Activated gamma-delta T cell treated with Interleukin-2 at 50 U/mL for 16 hours (primary cell): ENCODE measurements at places on chromosomes 6 and 20.

DNA sequence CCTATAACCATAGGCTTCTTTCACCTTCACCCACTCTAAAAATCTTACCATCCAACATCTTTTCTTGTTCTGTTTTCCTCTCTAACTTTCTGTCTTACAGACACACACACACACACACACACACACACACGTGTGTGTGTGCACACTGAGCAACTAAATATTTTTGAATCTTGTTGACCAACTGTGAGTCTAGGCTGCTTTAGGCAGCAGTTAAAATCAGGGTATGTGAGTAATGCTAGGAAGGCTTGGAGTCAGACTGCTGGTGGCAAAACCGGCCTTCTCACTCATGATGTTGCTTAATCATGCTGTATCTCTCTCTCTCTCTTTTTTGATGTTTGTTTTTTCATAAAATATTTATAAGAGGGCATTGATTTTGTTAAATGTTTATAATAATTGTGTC is 103.1 kb upstream of the TBX18 start:
- no peak for DNase-seq

DNA sequence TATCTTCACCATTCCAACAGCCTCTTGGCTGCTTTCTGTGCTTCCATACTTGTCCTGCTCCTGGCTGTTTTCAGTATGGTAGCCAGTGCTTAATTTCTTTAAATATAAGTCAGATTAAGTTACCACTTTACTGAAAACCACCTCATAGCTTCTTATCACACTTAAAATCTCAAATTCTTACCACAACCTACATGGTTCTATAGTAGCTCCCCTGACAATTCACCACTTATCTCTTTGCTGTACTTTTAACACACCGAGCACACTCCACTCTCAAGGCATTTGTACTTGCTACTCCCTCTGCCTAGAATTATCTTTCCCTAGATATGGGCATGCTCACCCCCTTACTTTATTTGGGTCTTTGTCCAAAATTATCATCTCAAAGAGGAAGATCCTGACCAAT is 369.0 kb downstream of the TENT5A start:
- DNase-seq, result no peak

- DNase-seq, result no peak
Observed at GRCh38 chr20:7180256-7181045, 413.0 kb downstream of the BMP2 start.

- DNase-seq, result no peak
Observed at GRCh38 chr6:118902726-118903125, 8.8 kb downstream of the ASF1A start.

GRCh38 chr6:30823534-30823865 is 60.8 kb upstream of the DDR1 start:
- DNase-seq, result no peak

DNA sequence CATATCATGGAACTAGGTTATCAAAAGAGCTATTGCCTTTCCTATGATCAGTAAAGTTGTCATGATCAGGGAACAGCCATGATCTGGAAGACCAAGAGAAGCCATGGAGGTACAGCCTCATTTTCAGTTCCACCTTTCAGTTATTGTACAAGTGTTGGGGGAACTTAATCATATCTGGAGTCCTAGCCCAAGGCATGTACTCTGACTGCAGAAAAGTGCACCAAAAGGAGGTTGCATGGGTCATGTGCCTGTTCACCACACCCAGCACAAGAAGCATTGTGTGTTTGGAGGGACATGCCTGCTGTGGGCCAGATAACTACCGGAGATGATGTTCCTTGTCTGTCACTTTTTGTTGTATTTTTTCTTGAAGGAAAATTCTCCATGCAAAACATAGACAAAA is 185.8 kb upstream of the MAN1A1 start:
- DNase-seq, result no peak

DNA sequence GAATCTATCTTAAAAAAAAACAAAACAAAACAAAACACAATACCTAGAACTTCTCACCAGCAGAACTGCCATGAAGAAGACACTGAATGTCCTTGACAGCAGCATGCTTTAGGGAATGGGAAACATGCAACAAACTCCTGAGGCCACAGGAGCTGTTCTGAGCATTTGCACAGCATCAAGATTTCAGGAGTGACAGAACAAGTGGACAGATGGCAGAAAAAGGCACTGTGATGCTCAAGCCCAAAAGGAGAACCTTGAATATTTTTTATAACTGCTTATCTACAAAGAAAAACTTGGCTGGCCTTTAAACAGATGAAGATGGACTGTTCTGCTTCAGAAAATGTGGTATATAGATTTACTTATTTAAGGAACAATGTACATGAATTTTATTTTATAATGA is 158.9 kb downstream of the RALGAPA2 start:
- no peak for DNase-seq

DNA sequence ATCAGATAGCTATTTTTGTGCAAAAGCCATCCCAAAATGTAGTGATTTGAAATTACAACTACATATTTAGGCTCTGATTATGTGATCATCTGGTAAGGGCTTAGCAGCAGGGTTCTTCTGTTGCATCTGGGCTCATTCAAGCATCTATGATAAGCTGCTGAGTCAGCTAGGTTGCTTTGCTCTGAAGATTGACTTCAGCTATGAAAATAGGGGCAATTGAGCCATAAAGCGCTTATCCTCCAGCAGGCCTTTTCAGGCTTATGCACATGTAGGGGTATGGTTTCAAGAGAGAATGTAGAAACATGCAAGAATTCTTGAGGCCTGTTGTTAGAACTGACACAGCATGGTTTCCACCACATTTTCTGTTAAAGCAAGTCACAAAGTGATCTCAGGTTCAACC is 114.1 kb downstream of the PLCB1 start:
- no peak for DNase-seq

DNA sequence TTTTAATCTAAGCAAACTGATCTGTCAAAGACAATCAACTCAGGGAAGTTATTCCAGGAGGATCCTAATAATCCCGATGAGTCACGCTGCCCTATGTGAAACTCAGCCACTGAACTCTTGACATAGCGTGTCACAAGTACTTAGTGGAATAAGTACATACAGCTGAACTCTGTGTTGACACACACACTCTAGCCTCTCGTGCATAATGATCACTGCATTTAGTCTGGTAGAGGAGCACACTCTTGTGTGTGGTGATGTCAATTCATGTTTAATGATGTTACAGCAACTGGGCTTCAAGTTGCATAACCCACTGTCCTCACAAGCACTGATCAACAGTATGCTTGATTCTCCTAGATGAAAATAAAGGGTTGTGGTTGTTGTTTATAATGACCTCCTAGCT is 148.3 kb downstream of the HACE1 start:
- DNase-seq, result no peak

- no peak for DNase-seq
Observed at GRCh38 chr6:37548067-37548674, 48.5 kb upstream of the CCDC167 start.

GRCh38 chr20:56195946-56196345 is 52.6 kb upstream of the MC3R start:
- DNase-seq, result no peak

DNA sequence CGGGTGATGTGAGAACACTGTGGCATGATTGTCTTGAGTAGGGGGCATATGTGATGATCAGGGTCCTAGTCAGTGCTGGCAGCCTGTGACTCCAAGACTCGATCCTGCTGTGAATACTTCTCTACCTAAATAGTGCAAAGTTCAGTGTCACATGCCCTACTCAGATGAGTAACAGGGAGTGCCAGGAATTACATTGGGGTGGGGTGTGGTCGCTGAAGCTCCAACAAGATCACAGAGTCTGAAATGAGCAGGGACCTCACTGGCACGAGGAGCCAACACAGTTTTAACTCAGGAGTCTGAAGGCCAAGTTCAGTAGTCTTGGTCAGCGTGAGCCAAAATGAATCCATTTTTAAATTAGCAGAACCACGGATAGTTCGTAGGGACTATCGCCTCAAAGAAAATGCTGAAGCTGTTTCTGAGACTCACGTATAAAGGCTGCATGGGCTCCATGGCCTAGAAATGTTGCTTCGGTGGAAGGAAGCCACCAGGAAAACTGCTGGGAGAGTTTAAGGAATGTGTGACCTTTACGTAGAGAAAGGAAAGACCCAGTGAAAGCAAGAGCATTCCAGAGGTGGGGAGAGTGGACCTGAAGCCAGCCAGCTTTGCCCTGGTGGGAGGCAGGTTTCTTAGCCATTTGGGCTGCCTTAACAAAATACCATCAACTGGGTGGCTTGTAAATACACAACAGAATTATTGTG is 72.2 kb downstream of the RPP40 start:
- no peak for DNase-seq

DNA sequence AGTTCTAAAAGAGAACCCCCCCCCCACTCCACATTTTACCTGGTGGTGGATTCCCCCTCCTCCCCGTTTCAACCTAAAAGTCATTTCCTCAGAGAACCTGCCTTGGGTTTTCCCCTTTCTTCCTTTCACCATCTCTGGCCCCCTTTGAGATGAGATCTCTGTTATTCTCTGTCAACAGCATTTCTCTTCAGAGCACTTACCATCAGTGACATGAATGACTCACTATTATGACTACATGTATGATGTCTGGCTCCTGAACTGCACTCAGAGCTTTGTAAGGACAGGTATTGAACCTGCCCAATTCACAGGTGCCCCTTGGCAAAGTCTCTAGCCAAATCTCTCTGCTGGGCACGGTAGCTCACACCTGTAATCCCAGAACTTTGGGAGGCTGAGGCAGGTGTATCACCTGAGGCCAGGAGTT is 61.4 kb upstream of the JARID2 start:
- no peak for DNase-seq

GRCh38 chr20:62332989-62333819 is 30.4 kb downstream of the ADRM1 start:
- no peak for DNase-seq

DNA sequence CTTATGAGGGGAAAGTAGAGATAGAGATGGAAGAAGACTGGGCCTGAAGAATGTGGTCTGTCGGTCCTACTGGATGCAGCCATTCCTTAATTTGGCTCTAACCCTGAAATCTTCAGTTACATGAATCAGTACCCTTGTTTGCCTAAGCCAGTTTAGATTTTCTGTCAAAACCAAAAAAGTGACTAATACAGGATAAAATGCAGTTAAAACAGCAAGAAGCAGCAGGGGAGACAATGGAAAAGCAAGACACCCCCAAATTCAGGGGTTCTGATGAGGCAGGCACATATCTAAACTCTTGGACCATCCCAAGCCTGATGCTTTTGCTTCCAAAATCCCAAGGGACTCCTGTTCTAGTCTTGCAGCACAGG is 17.4 kb upstream of the UBE2V1 start:
- DNase-seq, result no peak

DNA sequence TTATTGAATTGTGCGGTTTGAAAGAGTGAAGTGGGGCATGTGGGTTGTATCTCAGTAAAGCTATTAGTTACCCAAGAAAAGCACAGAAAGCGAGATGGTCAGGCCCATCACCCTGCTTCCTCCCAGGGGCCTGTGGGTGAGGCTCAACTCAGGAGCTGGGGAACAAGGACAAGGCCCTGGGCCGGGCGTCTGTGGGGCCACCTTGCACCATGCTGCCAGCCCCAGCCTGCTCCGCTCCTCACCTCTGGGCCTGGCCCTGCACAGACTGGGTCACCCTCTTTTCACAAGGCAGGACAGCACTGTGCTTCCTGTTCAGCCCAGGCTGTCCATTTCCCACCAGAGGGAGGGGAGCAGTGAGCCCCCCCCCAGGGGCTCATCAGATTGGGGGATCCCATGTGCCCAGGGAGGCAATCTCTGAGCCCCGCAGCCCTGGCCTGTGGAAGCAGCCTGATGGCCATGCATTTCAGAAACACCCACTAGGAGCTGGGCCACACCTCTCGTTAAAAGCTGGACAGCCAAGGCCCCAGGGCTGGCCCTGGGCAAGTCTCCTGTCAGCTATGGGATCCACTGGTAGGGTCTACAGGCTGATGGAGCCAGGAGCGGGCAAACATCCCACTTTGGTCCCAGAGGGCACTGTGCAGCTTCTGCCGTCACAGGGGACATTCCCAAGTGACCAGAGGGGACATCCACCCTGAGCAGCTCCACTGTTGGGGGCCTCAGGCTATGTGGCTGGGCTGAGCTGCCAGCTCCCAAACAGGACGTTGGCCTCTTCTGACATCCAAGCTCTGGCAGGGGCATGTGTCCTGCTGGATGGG is 55.9 kb downstream of the YTHDF1 start:
- DNase-seq, result no peak

DNA sequence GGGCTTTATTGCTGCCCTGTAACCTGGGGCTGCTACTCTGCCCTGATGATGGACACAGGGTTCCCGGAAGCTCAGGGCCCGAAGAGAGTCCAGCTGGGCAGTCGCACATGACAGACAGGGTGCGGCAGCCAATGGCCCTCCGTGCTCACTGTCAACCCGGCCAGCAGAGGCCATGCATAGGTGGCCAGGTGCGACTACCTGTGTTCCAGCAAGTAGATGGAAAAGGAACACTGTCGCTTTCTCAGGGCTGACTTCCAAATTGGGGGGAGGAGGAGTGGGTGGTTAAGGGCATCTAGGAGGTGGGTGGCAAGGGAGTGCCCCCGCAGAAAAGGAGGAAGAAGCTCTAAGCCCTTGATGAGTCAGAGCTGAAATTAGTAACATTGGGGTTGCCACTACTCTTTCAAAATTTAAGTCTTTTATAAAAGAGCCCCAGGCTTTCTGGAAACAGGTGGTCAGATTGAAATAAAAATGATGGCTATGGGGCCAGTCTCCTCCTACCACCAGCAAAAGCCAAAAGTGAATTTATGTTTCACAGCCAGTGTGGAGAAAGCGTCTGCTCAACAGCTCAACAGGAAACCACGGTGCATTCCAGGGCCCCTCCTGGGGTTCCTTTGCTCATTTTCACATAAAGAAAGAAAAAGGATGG is 2.3 kb upstream of the RAMACL start:
- no peak for DNase-seq

GRCh38 chr6:136644597-136644952 is 94.4 kb upstream of the MAP7 start:
- no peak for DNase-seq

GRCh38 chr6:13378669-13379590 is 50.6 kb upstream of the TBC1D7 start:
- DNase-seq, result no peak

DNA sequence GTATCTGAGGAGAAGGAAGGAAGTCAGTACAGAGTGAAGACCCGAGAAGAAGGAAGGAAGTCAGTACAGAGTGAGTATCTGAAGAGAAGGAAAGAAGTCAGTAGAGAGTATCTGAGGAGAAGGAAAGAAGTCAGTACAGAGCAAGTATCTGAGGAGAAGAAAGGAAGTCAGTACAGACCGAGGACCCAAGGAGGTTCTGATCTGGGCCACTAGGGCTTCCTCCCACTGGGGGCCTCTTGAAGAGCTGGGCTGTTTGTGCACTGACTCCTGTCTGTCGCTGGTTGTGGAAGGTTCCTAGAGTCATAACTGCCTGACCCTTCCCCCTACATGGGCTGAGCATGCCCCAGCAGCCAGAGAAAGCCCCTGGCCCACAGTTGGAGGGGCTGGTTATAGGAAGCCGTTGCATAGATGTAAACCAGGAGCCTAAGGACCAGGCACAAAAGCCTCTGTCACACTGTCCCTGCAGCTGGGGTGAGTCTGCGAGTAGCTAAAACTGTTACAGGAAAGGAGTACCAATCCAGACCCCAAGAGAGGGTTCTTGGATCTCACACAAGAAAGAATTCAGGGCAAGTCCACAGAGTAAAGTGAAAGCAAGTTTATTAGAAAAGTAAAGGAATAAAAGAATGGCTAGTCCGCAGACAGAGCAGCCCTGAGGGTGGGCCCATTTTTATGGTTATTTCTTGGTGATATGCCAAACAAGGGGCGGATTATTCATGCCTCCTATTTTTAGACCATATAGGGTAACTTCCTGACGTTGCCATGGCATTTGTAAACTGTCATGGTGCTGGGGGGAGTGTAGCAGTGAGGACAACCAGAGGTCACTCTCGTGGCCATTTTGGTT is 395.9 kb downstream of the PREX1 start:
- DNase-seq, result no peak
